ENCODE measurements at places on chromosomes 4 and X.

GRCh38 chr4:160371446-160371845 is 1268.6 kb downstream of the RAPGEF2 start:
- DNase-seq = no peak

GRCh38 chr4:21102667-21103066 is 402.4 kb downstream of the PACRGL start:
- no peak for DNase-seq

DNA sequence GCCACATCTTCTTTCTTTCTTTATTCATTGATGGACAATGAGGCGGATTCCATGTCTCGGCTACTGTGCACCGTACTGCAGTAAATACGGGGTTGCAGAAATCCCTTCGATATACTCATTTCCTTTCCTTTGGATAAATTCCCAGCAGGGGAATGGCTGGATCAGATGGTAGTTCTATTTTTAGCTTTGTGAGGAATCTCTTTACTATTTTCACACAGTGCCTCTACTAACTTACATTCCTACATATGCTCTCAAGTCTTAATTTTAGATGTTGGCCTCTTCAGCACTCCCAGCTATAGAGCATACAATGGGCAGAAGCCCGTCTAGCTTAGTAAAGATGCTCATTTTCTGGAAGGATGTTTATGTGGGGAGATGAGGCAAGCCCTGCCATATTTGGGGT is 317.4 kb downstream of the ASMT start:
- no peak for DNase-seq

DNA sequence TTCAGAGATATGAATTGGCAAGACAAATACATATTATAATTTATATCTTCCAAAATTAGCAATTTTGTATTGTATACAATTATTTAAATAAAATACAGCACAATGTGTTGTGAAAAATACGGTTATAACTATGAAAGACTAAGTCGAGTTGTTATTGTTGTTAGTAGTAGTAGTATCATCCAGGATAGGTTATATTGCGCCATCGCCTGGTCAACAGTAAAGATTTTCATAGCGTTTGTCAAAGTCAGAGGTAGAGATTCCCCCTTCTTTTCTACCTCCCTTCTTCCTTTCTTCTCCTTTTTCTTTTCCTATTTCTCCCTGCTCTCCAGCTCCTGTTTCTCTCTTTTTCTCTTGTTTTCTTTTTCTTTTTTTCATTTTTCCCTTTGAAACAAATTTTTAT is 499.1 kb upstream of the EPHA5 start:
- peak; percentile 3 for DNase-seq

DNA sequence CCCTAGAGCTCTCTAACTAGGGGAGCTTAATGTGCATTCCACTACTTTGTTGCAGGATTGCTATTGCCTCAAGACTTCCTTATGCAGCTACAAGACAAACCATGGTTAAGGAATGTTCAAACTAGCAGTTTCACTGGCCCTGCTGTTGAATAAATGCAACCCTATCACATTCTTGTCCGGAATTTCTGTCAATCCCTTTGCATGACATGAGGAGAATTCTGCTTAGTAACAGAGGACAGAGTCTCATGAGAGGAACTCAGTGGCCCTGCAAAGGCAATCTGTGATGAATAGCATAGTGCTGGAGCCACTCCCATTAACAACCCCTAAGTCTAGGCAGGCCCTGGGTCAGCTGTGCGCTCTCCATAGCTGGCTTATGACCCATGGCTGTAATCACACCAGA is 30.7 kb upstream of the SGMS2 start:
- no peak for DNase-seq

DNA sequence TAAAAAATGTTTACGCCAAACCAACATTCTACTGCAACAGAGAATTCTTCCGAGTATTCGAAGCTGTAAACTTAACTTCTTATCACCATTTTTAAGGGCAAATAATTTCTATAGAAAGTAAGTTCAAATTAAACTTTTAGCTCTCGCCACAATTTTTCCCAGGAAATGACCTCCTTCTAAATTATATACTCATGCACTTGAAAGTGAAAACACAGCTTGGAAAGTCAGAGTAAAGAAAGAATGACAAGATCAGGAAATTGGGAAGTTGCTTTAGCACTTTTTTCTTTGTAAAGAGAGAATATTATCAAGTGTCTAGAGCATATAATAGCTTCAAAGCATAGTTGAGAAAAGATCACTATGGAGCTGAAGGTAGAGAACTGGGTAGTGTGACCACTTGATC is 1.2 kb downstream of the CYBB start:
- DNase-seq = no peak

GRCh38 chr4:52234561-52235440 is 183.7 kb downstream of the SPATA18 start:
- DNase-seq = peak; percentile 6

DNA sequence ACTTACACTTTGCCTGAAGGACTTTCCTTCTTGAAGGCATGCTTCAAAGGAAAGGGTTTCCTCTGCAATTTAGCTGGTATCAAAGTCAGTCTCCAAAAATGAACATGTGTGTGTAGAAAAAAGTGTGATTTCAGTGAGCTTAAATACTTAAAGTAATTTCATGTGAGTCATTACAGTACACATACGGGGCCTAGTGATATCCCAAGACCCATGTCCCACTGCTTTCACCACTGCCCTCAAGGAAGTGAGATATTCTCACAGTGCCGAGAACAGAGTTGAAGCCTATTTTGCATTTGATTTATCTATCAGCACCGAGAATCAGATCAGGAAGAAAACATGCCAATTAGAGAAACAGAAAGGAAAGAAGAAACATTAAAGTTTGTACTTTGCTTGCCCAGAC is 61.0 kb downstream of the CHST7 start:
- no peak for DNase-seq

DNA sequence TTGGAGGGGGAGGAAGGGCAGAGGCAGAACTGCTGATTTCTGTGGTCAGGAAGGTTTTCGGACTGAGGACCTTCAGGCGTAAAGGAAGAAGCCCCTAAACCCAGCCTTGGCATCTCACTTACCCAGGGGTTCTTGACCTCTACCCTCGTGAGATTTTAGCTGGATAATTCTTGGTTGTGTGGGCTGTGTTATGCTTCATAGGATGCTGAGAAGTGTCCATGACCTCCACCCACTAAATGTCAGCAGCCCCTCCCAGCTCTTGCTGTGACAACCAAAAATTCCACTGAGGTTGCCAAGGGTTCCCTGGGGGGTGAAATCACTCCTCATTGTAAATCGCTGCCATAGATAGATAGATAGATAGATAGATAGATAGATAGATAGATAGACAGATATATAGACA is 5.8 kb upstream of the CRLF2 start:
- no peak for DNase-seq

- DNase-seq = no peak
Measured at GRCh38 chr4:101621120-101621519, 169.4 kb upstream of the BANK1 start.

DNA sequence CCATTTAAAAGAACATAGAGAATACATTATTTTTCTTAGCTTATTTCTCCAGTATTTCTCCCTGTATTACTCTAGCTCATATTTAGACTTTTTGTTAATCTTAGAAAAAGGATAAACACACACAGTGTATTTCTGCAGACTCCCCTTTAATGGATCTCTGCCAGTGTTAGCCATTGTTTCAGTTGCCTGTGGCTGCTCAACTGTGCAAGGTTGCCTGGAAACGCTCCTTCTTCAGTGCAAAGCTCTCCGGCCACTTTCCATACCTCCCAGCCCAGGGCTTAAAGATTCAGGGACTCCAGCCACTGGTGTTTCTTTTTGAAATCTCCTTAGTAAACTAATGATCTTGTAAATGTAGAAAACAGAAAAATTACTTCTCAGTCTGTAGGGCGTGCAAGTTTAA is 104.9 kb downstream of the SLIT2 start:
- no peak for DNase-seq

DNA sequence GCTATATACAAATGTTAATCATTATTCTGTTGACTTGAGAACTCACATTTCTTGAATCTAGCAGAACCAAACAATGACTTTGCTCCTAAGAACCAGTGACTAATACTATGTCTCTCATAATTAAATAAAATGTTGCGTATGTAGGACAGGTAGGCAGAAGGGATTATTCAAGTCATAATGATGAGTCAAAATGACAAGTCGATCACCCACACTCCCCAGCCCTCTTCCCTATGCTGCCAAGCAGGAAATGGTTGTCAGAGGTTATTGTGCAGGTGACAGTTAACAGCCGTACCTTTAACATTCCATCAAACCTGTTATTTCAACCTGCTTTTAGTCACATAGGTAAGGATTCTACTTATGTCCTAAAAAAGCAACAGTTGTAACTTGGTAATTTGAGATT is 22.0 kb upstream of the STK26 start:
- DNase-seq = no peak

GRCh38 chr4:96145601-96146000 is 305.7 kb downstream of the PDHA2 start:
- no peak for DNase-seq

GRCh38 chrX:125627676-125628075 is 308.0 kb downstream of the TEX13C start:
- no peak for DNase-seq

DNA sequence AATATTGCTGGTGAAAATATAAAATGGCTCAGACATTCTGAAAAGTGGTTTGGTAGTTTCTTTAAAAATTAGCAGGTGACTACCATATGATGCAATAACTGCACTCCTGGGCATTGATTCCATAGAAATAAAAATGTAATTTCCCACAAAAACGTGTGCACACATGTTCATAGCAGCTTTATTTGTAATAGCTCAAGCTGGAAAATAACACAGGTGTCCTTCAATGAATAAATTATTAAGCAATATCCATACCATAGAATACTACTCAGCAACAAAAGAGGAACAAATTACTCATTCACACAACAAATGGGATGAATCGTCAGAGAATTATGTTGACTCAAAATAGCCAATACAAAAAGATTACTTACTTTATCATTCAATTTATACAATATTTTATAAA is 893.7 kb upstream of the SLIT2 start:
- no peak for DNase-seq

DNA sequence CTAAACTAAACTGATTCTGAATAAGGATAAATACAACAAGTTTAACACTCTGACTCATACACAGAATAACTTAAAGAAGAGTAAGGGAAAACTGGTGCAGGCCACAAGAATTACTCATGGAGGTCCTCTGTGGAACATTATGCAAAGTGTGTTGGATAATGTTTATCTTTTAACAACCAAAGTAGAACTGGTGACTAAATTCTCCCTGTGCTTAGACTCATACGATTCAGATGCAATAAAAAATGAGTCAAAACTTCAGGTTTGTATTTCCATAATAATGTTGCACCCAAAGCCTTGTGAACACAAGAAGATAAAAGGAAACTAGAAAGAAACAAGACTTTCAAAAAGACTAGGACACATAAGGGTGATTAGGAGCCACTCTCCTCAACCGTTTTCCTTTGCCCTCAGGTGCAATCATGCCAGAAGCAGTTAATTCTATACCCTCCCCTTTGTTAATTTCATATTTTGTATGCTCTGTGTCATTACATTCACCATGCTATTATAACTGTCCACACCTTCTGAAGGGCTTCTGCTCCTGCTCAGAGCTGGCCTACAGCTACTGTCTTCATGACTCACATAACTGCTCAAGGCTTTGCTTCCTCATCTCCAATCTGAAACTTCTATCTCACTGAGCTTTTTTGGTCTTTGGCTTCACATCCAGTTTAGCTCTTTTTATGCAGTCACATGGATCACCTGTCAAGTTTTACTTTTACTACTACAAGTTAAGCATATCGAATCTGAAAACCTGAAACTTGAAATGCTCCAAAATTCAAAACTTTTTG is 60.2 kb downstream of the KCNIP4 start:
- no peak for DNase-seq

GRCh38 chrX:47662144-47662657 is 3.2 kb upstream of the UXT start:
- DNase-seq = peak; percentile 91

GRCh38 chr4:8653326-8654000 is 60.9 kb downstream of the CPZ start:
- DNase-seq = no peak

All from K562 (cell line).